ENCODE measurements at places on chromosomes 7 and 10.

DNA sequence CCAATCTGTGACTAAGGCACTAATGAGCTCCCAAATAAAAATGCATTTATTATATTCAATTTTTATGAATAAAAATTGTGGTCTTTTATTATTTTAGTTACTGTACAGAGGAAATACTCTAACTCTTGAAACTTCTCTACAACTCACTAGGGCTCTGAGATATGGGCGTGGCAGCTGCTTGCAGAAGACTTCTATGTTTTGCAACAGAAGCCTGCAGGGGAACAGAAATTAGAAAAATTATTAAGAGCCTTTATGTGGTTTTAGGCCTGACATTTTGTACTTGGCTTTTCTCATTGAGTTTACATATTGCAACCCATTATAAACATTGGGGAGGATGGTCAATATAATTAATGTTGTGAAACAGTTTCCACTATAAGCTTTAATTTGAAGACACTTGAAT, 581.4 kb downstream of the TNS3 start:
- no peak for DNase-seq

- no peak for DNase-seq
These were observed 32.8 kb upstream of the DLG5 start for GRCh38 chr10:77959384-77959783.

- DNase-seq: no peak
These were observed 114.4 kb downstream of the NPSR1 start for GRCh38 chr7:34772296-34772938.

DNA sequence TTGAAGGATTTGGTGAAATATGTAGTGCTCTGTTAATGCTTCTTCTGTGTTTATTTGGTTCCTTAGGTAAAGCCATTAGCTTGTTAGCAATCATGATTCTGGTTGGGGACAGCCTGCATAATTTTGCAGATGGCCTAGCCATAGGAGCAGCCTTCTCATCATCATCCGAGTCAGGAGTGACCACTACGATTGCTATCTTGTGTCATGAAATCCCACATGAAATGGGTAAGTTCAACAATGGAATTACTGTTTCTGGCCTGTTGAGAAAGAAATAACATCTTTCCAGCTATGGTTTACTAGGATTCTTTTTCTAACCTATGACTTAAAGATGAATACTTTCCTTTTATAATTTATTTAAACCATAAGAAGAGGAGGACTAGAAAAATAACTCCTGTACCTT, 48.9 kb downstream of the SLC39A12 start:
- no peak for DNase-seq
